ENCODE measurements at places on chromosomes 2 and 18. TPM values are rescaled to one million over a fixed set of nuclear protein-coding genes. Genes with fewer than 3 reads are reported as not detected.

GRCh38 chr18:8084160-8084559, 517.0 kb downstream of the PTPRM start:
- DNase-seq, result peak; percentile 81

DNA sequence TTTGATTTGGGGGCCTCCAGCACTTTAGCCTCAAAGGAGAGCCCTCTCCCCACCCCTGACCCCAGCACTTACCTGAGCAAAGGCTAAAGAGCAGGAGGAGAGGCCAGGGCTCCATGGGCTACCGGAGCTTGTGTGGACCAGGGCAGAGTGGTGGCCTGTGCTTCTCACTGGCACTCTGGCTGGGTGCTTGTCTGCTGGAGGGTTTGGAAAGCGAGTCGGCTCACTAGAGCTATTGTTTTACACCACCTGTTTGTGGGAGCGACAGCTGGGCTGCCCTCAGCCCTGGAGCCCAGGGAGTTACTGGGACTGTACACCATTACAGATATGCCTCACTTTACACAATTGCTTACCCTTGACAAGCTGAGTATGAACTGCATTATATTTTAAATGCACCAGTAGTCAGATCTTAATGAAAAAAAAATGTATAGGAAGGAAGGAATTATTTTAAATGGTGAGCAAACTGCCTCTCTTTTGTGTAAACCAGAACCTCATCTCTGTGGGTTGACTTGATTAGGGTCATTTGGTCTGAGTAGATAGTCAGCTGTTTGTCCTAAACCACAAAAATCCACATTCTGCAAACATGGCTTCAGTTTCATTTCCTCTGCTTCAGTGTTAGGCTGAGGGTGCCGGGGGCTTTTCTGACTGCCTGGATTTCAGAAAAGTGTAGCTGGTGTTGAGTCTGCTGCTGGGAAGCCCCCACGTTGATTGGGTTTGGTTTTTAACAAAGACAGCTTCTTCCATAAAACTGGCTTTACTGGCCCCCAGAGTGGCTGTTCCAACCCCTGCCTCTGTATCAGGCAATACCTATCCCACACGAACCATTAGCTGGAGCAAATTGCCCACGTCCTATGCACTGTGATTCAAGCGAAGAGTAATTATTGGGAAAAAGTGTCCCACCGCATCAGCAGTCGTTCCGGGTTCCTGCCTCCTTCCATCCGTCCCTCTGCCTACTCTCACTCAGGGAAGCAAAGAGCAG, at the start of gene CHRNA1:
Gene CHRNA1, minus strand, starts transcription at position 193 of the 976 bp plus-strand sequence. Its CDS starts 78 bp downstream, at position 115.
- peak; percentile 65 for DNase-seq

DNA sequence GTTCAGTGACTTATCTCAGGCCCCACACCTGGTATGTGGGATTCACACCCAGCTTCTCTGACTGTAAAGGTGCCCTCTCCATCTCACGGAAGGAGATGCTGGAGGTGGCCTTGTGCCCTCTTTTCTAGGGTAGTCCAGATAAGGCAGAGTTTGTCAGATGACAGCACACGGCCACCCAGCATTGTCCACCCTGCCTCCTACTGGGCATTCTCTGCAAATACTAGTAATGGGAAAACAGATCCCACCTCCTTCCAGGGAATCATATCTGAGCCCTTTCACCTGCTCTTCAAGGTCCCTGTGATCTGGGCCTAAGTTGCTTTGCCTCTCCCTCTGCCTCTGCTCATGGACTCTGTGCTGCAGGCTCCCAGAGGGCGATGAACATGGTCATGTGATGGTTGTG, 214.7 kb downstream of the CLIP4 start:
- peak; percentile 24 for DNase-seq

- no peak for DNase-seq
Measured at GRCh38 chr2:153387203-153387602, 91.4 kb downstream of the RPRM start.

DNA sequence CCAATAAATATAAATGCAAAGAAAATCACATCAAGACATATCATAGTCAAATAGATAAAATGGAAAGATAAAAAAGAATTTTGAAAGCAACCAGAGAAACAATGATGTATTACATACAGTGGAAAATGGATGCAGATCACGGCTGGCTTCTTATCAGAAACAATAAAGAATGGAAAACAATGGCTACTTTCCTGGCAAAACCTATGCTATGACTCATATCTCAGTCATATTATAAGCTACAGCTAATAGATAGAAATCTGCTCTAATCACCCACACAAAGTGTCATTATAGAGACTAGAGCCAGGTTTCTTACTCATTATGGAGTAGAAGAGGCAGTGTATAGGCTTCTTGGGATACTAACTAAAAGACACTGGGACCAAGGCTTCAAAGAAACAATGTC, 93.5 kb upstream of the TACR1 start:
- DNase-seq, result peak; percentile 80

GRCh38 chr2:10413991-10414451, 34.1 kb downstream of the ODC1 start:
- no peak for DNase-seq

- no peak for DNase-seq
Measured at GRCh38 chr2:228372212-228372611, 190.7 kb upstream of the SPHKAP start.

DNA sequence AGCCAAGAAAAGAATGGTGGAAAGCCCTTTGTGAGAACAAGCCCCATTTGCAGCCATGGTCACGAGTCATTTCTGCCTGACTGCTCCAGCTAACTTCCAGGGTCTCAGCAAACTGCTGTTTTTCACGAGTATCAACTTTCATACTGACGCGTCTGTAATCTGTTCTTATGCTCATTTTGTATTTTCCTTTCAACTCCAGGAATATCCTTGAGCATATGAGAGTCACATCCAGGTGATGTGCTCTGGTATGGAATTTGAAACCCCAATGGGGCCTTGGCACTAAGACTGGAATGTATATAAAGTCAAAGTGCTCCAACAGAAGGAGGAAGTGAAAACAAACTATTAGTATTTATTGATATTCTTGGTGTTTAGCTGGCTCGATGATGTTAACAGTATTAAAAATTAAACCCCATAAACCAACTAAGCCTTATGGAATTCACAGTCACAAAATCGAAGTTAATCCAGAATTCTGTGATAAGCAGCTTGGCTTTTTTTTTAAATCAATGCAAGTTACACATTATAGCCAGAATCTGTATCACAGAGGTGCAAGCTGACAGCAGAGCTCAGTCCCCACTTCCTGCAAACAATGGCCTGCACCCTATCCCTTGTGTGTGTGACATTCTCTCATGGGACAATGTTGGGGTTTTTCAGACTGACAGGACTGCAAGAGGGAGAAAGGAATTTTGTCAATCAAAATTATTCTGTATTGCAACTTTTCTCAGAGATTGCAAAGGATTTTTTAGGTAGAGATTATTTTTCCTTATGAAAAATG, 26.1 kb downstream of the SLC14A1 start:
- DNase-seq, result no peak

DNA sequence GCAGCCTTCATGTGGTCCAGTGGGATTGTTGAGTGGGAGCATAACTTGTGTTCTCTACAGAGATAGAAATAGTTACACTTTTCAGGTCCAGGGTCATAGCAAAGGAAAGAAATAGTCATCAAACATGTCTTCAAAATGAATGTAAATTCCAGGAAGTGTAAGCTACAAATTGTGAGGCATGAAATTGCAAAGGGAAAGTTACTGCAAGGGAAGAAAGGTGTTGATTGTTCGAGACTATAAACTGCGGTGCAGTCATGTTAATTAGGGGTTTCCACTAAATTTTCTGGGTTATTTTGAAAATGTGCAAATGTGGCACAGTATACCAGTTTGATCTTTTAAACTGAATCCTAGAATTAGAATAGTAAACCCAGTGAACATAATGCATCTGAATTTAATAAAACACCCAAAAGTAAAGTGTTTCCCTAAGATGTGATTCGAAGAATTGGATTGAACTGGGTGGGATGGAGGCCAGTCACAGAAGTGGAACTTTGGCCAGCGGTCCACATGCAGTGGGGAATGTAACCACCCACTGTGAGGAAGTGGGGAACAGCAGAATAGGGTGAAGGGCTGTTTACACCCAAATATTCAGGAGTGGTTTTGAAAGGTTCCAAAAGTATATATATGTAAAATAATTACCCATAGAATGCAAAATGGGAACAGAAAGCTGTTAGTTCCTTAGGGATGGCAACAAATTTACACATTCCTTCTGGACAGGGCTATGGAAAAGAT, 126.5 kb upstream of the CCDC68 start:
- no peak for DNase-seq

- DNase-seq, result no peak
Measured at GRCh38 chr2:168655207-168655606, 147.2 kb upstream of the NOSTRIN start.

GRCh38 chr2:159144776-159145614, 141.5 kb downstream of the WDSUB1 start:
- no peak for DNase-seq

DNA sequence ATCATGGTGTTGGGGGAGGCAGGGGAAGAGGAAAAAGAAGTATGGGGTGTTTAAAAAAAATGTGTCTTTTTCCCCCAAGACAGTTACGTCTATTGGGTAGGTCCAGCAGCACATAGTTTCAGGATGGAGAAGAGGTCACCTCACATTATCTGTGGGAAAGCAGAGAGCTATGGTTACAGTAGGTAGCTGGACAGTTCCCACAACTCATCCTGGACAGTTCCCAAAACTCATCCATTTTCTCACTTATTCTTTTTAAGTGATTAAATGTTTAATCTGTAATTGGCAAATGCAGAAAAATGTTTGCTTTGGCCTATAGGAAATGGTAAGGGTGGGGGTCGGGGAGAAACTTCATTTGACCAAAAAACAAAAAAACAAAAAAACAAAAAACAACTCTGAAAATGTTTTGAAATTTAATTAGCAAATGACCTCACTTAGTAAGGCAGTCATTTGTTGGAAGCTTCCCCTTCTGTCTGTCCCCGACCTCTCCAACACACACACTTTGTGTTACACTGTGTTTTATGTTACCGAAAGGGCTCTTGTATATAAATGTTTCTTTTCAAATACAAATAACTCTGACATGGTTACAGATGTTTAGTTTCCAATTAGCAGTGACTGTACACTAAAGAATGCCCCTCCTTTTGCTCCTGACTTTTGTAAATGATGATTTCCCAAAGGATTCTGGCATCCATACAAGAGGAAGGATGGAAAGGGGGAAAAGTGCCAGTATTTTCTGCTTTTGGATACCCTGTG, 173.3 kb upstream of the ZFP36L2 start:
- peak; percentile 33 for DNase-seq

GRCh38 chr2:197011801-197012641, 85.5 kb upstream of the PGAP1 start:
- DNase-seq, result peak; percentile 75

Gene ICOS
- total RNA-seq, result not detected

Gene LAMA1
- total RNA-seq, result 1.2 TPM

Gene SRD5A2
- not detected for total RNA-seq

Gene CPO
- total RNA-seq, result not detected

Gene MEP1B
- not detected for total RNA-seq

Gene STPG4
- not detected for total RNA-seq
